Activated CD8-positive, alpha-beta T cell treated with anti-CD3 and anti-CD28 coated beads, Interleukin-2, amount 10 ng/mL, durations not matched to agents 7 days and 5 days (primary cell): ENCODE measurements at places on chromosomes 5 and 9. TPM values are rescaled to one million over a fixed set of nuclear protein-coding genes. Genes with fewer than 3 reads are reported as not detected.

The AGXT2 gene
- not detected for total RNA-seq

DNA sequence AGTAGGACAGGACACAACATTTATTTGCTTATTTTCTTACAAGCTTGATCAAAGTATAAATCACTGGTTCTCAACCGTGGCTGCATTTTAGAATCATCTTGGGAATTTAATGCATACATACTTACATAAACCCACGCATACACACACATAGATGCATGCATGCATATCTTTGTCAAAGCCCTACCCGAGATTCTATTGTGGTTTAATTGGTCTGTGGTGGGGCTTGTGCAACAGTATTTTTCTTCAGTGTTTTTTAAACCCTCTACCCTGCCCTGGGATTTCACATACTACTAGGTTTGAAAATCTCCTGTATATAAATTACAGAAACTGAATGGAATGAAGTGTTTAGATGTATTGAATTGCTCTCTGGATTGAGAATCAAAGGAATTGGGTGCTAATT, 1166.2 kb downstream of the MAT2B start:
- no peak for DNase-seq

GRCh38 chr9:134245179-134245578, 80.8 kb upstream of the RNU6ATAC start:
- no peak for DNase-seq

The BTNL8 gene
- total RNA-seq: not detected
